ENCODE measurements at places on chromosomes 3 and 15. TPM values are rescaled to one million over a fixed set of nuclear protein-coding genes. Genes with fewer than 3 reads are reported as not detected.

Gene CAMKV
- 80.1 TPM for total RNA-seq

Gene FBXW12
- total RNA-seq = not detected

Gene PRR20G
- total RNA-seq = not detected

Gene SPCS1
- 187 TPM for total RNA-seq

Gene TBC1D2B
- 17.8 TPM for total RNA-seq

Gene SLMAP
- 61.2 TPM for total RNA-seq

- DNase-seq = no peak
Observed at GRCh38 chr3:183845608-183846288, 20.4 kb upstream of the MAP6D1 start.

DNA sequence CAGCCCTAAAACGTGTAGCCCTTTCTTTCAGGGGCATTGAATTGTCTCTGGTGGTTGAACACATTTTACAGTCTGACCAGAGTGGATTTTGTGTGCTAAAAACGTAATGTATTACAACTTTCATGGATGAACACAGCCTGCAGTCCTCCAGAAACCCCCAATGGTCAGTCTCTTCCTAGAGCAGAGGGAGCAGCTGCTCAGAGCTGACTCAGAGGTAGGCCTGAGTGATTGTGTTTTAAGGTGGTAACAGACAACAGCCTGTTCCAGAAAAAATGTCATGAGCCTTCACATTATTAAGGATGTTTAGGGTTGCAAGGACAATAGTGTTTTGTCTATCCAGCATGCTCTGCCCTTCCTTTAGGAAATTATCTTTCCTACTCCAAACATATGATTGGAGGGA, 34.5 kb upstream of the CTNNB1 start:
- no peak for DNase-seq

- peak; percentile 32 for DNase-seq
Observed at GRCh38 chr3:64417816-64418215, 192.6 kb upstream of the PRICKLE2 start.

DNA sequence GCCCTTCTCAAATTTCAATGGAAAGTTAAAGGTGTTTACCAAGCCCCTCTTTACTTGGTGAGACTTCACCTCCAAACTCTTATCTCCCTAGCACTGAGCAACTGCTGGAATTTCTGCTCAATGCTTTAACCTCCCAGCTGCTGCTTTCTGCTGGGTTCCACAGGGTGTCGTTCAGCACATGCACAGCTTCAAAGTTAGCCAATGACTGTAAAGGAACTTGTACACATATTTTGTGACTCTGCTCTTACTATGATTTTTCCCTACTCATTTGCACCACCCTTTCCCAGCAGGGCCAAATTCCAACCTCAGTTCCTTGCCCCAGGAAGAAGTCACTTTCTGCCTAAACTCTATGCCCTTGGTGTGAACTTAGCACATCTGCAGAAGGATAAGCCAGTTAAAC, 89.7 kb downstream of the ULK4 start:
- no peak for DNase-seq

GRCh38 chr3:195065142-195065863, 205.7 kb downstream of the XXYLT1 start:
- DNase-seq = no peak

GRCh38 chr3:119967353-119968006, 126.8 kb downstream of the GSK3B start:
- DNase-seq = no peak

GRCh38 chr3:11155341-11156025, 1.2 kb downstream of the HRH1 start:
- peak; percentile 73 for DNase-seq

- no peak for DNase-seq
Observed at GRCh38 chr15:65056868-65057548, 10.8 kb downstream of the RASL12 start.

DNA sequence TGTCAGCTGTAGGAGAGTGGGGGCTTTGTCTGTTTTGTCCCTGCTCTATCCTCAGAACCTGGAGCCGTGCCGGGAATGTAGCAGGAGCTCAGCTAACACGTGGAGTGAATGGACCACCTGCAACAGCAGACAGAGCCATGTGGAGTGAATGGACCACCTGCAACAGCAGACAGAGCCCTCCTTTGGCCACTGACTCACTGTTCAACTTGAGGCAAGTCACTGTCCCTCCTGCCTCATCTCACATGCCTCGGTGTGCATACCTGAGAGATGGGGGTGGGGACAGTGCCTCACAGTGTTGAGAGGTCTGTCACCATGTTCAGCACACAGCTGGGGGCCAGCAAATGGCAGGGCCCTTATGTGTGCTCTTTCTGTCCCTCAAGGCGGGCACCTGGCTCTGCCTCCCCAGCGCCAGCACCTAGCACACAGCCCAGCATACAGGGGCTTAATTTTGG, 27.9 kb downstream of the FEM1B start:
- DNase-seq = no peak

GRCh38 chr15:58593870-58594269, 155.6 kb downstream of the ADAM10 start:
- no peak for DNase-seq

GRCh38 chr3:43190670-43191069, 84.8 kb upstream of the POMGNT2 start:
- no peak for DNase-seq

DNA sequence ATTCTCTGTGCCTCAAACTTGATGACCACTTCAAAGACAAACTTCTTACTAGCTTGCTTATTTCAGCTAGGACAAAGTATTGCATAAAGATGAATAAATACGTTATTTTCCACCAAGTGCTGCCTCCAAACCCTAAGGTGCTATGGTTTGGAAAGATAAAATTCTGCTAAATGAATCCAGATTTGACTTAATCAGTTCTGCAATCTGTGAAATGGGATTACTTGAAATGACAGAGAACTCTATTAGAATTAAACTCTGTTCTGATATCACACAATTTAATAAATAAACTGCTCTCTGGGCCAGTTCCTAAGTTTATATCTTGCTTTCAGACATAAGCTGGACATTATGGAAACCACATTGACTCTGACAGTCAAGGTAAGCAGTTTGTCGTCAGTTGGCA, 338.8 kb upstream of the SEMA6D start:
- DNase-seq = no peak

DNA sequence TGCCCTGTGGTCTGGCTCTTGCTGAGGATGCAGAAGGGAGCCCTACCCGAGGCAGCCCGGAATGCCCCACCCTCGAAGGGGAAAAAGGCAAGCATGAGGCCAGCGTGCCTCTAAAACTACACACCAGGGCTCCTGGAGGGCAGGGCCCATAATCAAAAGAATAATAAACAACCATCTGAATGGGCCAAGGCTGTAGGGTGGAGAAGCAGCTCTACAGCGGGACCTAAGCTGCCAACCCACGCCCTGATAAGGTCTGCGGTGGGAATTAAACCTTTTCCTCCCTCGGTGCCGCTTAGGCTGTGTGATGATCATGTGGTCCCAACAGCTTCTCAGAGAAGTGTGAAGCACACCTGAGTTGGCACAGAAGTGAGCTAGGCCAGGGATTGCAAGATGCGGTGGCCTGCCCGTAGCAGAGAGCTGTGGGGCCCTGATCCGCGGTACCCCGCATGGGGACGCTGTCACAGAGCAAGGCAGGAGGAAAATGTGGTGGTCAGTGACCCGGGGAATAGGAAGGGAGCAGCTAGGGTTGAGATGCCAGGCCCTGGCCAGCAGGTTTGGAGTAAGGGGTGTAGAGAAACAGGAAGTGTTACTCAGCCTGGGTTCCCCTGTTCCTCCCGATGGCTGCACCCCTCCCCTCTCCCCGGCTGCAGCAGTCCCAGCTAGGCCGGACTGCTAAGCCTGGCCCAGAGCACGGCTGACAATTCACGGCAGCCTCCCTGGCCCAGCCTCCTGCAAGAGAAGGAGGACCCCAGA, 1.1 kb upstream of the C15orf62 start:
- DNase-seq = no peak

DNA sequence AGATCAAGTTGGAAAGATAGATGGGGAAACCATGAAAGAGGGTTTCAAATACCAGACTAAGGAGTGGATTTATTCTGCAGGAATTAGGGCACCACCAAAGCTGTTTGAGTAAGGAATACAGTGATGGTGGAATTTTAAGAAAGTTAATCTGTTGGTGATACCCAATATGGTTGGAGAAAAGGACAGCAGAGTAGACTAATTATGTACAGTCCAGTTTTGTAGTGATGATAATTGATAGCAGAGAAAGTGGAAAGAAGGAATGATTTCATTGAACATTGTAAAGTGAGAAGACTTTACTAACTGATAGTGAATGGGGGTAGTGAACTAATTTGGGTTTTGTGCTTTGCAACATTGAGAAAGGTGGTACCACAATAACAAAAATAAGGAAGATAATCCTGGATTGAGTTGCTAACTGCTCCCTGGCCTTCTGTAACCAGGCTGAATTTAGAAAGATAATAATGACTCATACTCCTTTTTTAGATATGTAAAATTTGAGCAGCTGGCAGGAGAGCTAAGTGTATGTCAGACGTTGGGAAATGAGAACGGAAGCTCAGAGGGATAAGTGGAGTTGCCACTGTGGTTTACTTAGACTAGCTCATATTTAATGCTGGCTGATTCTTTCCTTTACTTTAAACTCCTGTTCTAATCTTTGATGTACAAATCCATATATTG, 16.9 kb downstream of the TCAIM start:
- no peak for DNase-seq

DNA sequence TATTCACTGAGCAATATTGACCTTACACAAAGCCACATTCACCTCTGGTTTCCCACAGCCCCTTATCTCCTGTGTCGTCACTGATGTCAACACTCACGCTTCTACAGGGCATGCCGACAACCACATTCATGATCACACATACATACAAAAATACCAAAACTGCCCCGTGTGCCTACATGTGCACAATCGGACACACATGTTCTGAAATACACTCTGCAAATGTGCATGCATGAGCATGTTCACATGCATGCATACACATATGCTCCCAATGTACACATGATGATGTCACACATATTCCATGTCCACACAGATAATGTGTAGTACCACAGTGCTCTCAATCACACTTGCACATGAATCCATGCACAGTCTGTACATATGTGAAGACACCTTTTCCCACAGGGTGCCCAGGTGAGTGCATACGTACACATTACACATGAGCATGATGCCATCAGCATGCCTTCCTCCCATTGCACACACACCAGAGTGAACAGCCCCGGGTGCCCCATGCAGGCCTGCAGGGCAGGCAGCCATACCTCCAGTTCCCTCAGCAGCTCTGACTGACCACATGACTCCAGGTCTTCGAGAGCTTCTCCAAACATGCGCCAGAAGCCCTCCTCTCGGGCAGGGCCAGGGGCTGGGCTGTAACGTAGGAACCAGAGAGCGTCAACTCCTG, 37.0 kb downstream of the GRIP2 start:
- DNase-seq = no peak

- DNase-seq = no peak
Observed at GRCh38 chr3:86800116-86800515, 190.8 kb downstream of the VGLL3 start.

Measured in GM23338 (cell line).